Activated CD4-positive, alpha-beta T cell treated with anti-CD3 and anti-CD28 coated beads, Interleukin-2, amount 50 U/mL, for 16 hours (primary cell): ENCODE measurements at places on chromosomes 6 and 20.

DNA sequence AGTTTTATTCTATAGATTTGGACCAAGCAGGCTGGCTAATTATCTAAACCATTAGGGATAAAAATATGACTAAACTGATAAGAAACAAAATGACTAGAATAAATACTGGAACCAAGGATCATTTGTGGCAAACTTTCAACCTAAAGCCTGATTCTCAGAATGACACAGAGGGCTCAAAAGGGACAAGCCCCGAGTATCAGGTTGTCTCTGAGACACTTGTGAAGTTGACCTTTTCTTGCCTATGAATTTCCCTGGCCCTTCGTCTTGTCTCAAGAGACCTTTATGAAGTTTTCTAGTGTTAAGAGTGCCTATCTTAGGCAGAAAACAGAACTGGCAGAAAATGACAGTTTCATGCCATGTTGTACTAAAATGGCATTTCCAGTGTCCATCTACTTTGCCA lies 68.3 kb downstream of the IMPG1 start:
- DNase-seq = no peak

GRCh38 chr20:1357921-1358671 lies 29.2 kb upstream of the SDCBP2 start:
- DNase-seq = peak; percentile 90

DNA sequence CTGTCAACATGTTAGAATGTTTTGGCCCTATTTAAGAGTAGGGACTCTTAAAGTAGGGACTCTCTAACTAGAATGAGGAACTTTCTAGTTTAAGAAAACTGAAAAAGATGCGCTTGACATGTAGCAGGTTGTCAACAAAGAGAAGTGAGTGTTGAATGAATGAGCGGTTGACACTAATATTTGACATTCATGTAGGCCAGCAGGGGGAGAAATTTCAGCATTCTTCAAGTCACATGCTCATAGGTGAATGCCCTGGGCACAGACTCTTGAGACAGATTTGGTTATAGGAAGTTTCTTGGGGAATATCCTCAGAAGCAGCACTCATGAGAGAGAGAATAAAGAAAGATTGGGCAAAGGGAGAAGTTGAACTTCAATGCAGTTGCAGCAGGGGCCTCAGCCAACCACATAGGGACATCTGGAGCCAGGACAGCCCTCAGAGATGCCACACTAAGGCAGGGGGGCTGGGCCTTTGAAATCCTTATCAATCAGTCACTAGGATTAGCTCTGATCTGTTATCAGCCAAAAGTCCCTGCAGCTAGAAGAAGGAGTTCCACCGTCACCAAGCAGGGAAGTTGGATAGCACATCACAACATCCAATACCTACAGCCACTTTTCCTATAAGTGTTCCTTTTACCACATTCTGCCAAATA lies 145.1 kb upstream of the FKBP1C start:
- DNase-seq = no peak

DNA sequence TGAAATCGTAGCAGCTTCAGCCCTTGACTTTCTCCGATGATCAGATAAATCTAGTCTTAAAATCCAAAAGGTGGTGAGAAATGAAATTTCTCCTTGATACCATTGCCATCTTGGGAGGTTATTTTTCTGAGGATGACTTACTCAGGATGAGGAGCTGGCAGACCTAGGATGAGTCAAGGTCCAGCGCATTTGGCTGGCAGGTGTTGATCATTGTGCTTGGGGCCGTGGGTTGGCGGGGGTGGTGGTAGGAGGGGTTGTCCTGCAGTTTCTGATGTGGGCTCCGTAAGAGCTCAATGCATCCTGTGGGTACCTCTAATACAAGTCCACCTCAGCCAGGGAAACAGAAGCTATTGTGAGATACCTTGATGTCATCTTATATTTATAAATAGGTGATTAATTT lies 148.3 kb upstream of the SCGN start:
- DNase-seq = no peak

DNA sequence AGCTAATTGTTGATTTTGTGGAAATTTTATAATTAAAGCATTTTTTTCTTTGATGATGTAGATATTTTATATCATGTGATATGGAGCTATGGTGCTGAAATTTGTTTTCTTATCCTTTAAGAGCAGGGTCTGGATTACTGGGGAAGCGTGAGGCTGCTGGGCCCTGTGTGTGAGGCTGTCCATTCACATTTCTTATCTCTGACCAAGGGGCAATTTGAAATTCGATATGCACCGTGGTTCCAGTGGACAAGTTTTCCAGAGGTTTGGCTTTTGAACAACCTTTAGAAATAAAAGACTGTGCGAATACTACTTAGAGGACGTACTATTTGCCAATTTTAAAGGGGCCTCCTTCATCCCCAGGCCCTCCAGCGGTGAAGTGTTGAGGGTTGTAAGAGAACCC lies 3.7 kb downstream of the ERMARD start:
- no peak for DNase-seq

DNA sequence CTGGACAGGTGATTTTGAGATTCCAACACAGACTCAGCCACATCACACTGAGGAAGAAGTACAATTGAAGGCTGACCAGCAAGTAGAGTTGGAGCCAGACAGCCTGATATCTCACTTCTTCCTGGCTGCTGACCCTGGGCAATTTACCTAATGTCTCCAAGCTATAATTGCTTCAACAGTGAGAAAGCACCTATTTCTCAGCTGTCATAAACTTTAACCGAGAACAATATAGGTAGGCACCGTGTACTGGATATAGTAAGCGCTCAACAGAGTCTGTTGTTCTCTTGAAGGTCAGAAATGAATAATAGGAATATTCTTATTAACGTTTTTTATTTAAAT lies 28.3 kb downstream of the STX7 start:
- no peak for DNase-seq

DNA sequence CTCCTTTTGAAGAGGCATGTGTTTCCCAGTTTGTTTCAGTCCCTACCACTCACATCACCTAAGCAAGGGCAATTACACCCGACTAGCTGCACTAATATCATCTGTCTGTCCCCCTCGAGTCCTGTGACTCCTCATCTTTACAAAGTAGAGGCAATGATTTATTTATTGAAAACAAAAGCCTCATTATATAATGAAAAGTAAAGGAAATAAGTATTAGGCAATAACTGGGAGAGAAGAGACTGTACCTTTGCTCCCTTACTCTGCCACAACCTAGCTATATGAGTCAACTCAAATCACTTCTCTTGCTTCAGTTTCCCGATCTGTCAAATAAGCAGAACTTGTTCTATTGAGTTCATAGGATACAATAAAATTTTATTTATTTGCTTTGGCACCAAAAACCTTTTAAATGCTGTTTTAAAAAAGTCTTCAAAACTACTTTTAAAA lies 38.9 kb downstream of the CSNK2A1 start:
- no peak for DNase-seq

- DNase-seq = no peak
These were observed 39.5 kb downstream of the DCBLD1 start for GRCh38 chr6:117521791-117522502.

- DNase-seq = no peak
These were observed 126.8 kb upstream of the SAMD5 start for GRCh38 chr6:147381712-147382111.

GRCh38 chr20:49280463-49281058 lies 2.7 kb upstream of the ZNFX1 start:
- no peak for DNase-seq

DNA sequence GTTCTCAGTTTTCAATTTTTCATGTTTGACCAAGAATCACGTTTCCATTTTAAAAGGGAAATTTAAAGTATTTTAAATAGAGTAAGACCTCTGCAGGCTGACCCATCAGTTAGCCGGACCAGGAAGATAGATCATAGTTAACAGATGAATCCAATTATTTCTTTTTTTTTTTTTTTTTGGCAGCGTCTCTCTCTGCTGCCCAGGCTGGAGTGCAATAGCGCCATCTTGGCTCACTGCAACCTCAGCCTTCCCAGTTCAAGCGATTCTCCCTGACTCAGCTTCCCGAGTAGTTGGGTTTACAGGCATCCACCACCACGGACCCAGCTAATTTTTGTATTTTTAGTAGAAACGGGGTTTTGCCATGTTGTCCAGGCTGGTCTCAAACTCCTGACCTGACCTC lies 256.7 kb upstream of the CNR1 start:
- DNase-seq = no peak

DNA sequence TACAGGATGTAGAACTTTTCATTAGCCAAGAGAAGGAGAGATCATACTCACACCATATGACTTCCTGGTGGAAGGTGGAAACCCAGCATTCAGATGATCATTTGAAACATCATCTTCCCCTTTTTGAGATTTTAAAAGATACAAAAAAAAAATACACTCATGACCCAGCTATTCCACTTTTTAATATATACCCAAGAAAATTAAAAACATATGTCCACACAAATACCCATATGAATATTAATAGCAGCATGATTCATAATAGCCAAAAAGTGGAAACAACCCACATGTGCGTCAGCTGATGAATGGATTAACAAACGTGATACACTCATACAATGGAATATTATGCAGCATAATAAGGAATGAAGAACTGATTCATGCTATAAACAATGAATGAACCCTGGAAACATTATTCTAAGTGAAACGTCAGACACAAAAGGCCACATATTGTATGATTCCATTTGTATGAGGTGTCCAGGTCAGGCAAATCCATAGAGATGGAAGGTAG lies 130.0 kb upstream of the SGK1 start:
- DNase-seq = no peak

GRCh38 chr6:7763881-7764280 lies 38.0 kb downstream of the BMP6 start:
- no peak for DNase-seq

DNA sequence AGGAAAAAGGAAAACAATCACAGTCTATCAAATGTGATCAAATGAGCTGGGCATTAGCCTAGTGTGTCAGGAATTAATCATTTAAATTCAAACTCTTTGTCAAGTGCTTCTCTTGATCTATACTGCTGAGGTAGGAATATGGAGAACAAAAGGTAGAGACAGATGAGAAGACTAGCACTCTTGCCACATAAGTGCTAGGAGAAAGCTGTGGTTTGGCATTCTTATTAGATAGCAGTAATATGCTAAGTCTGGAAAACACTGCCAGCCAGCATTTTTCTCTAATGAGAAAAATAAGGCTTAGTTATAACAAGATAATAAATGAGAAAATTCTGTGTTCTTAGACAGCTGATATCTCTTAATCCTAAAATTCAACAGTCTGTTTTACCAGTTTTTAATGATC lies 38.9 kb downstream of the ORC3 start:
- DNase-seq = no peak

DNA sequence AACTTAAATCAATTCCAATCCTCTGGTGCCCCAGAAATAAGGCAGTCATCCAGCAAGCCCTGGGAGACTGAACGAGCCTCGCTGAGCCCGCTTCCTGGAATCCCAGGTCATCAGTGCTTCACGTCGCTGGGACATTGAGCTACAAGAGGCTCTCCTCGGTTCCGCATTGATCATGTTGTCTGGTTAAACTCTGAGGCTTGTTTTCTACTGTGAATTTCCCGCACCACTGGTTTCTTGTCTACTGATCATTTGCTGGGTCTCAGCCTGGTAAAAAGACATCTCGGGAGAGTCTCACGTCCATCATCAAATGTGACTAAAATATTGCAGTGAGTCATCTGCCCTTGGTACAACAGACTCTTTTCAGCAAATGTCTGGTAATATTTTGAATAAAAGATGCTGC lies 569.2 kb downstream of the QKI start:
- DNase-seq = no peak

DNA sequence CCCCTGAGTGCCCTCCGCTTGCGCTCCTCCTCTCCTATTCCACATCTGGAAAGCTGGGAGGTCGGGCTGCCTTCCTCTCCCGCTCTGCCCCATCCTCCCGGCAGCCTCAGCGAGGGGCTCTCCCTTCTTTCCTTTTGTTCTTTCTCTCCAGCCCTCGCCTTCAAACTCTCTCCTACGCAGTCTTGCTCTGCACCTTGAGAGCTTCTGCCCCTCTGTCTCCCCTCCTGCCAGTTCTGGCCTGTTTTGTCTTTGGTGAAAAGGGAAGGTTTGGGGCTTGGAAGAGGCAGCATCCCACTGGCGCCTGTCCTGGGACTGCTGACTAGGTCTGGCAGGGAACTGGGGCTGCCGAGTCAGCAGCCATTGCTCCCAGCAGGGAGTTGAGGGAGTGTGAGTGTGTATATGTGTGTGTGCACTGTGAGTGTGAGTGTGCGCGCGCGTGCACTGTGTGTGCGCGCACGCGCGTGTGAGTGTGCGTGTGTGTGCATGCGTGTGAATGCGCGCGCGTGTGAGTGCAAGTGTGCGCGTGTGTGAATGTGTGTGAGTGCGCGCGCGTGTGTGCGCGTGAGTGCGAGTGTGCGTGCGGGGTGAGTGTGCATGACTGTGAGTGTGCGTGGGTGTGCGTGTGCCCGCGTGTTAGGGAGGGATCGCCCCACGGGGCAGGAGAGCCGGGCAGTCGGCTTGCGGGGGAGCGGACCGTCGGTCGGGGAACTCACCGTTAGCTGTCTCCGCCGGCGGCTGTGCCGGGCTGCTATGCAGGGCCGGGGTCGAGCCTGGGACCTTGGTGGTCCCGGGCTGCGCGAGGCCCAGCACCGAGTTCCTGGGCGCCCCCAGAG lies 523 bp downstream of the CPXM1 start:
- DNase-seq = no peak

GRCh38 chr6:156254240-156254639 lies 522.9 kb upstream of the ARID1B start:
- no peak for DNase-seq

- DNase-seq = no peak
These were observed 235.2 kb downstream of the LY86 start for GRCh38 chr6:6823568-6824224.

- DNase-seq = peak; percentile 69
These were observed 212.5 kb upstream of the SUPT3H start for GRCh38 chr6:45590226-45590625.

DNA sequence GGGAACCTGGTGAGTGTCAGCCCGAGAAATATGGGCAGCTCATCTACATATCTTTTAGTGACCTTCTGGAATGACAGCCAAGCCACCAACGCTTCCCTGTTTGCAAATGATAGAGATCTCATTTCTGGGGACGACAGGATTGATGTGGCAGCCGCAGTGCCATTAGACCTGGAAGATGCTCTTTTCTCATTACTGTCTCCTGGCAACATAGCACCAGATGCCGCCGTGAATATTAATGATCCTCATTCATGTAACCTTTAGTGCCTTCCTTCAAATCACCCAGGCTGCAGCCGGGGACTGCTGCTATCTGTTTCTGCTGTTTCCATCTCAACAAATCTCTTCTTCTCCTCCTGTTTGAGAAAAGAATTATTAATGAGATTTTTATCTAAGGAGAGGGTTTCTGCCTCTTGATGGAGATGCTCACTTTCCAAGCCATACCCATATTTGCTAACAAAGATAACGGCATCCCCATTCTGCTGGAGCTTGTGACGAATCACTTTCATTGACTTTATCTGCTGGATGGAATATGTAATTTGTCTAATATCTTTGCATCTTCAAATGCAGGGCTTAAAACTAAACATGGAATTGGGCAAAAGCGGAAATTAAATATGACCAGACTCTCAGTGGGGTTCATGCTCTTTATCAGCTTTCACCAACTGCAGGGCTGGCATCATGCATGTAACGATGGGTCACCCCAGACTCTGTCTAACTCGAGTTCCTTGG lies 74.8 kb upstream of the KIF16B start:
- DNase-seq = no peak

DNA sequence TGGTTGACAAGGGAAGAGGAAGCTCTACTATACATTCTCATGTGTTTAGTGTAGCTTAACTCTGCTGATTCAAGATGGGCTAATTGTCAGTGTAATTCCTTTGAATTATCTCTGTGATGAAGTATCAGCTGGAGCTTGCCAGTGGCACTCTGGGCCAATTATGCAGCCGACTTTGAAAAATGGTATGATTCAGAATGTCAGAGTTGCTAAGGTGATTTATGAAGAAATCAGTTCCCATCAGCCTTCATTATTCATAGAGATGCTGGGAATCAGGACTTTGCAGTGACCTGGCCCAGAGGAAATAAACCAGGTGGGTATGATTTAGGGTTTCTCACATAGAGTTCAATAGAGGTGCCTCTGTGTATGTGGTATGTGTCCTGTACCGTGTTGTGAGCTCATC lies 33.4 kb downstream of the KCNS1 start:
- DNase-seq = no peak
